Stimulated activated CD4-positive, alpha-beta T cell treated with anti-CD3 and anti-CD28 coated beads, Interleukin-15, amount 100 ng/mL, for 1 hour (primary cell): ENCODE measurements at places on chromosomes 5 and 9.

GRCh38 chr5:143614831-143615230, 197.1 kb upstream of the HMHB1 start:
- DNase-seq: no peak

GRCh38 chr5:32278406-32278805, 34.3 kb downstream of the MTMR12 start:
- no peak for DNase-seq

GRCh38 chr9:136757328-136757727, 715 bp downstream of the LCN8 start:
- no peak for DNase-seq

DNA sequence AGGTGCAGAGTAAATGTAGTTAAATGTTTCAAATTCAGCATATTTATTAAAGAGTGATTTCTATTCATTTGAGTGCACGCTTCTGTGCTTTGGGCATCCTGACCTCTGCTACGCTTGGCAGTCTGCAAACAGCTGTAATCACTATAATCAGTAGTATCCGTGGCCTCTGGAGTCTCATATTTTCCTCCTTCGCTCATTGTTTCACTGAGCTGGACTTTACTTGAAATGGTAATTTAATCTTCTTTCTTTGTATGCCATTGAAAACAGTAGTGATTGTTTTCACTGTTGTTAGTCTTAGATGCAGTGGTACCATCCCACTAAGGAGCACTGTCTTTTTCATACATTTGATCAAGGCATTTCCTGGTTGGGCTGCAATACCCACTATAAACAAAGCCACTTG, 43.5 kb upstream of the CAVIN4 start:
- DNase-seq: no peak

GRCh38 chr5:156036640-156037039, 290.3 kb upstream of the SGCD start:
- DNase-seq: no peak

DNA sequence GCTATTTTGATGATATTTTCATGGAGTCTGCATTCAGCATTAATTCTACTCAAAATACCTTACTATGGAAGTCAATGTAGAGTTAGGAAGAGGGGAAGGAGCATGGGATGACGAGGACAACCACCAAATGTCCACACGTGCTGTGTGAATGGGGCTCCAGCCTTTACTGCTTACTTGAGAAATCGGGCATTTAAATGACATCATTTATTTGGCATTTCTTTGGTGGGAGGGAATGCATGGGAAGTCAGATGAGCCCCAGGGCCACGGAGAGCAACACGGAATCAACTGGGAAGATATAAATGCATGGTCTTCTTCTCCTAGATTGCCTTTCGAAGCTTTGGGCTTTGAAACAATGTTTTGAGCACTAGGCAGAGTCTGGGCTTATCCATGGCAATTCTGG, 458.5 kb upstream of the KLF4 start:
- DNase-seq: no peak

DNA sequence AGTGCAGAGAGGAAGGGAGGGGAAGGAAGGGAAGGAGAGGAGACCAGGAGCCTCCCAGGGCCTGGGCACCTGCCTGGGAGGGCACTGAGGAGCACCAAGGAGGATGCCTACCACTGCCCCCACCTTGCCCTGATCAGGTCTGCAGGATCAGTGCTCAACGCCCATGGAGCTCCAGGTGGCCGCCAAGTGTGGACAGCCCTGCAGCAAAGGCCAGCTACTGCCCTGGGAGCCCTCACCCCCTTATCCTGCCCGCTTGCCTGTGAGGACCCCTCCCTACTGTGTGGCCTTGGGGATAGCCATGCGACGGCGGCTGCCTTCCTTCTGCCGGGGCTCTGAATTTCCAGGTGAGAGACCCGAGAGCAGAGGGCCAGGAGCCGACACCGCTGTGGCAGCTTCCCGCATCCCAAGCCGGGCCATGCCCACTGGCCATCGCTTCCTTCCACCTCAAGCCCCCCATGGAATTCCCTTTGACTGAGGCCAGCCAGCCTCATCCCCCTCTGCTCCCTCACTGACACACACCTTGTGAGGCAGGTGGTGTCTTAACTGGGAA, 12.4 kb downstream of the ADAMTS2 start:
- DNase-seq: no peak
